ENCODE measurements at places on chromosomes 6 and 20. TPM values are rescaled to one million over a fixed set of nuclear protein-coding genes. Genes with fewer than 3 reads are reported as not detected.

DNA sequence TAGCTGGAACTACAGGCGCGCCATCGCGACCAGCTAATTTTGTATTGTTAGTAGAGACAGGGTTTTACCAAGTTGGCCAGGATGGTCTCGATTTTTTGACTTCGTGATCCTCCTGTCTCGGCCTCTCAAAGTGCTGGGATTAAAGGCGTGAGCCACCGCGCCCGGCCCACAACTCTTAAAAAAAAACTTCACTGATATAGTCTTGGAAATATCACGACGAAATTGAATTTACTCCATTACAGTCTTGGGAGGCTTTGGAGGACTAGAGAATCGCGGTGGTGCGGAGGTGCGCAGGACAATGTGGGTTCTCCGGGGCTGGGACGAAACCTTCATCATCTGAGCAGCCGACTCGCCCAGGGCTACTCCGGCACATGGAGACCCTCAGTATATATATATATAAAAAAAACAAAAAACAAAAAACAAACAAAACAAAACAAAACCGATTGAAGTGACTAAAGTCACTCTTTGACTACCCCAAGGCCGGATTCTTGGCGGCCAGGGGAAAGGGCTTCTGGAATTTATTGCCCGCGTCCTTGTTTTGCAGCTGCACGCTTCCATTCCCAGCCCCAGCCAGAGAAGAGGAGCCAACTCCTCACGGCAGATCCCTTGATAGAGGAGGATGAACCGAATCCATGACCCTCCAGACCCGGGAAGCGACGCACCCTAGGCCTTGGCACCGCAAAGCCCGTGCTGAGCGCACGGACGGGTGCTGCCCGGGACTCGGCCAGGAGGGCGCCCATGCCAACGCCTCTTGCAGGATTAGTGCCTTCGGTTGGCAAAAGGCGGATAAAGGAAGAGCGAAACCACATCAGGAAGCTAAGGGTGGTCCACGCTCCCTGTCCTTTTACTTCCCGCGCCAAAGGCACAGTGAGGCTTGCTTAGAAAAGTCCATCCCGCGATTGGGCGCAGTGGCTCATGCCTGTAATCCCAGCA lies 1.7 kb upstream of the GCM2 start:
- DNase-seq = no peak

- DNase-seq = peak; percentile 35
These were observed 97.2 kb downstream of the HFE start for GRCh38 chr6:26184367-26184891.

DNA sequence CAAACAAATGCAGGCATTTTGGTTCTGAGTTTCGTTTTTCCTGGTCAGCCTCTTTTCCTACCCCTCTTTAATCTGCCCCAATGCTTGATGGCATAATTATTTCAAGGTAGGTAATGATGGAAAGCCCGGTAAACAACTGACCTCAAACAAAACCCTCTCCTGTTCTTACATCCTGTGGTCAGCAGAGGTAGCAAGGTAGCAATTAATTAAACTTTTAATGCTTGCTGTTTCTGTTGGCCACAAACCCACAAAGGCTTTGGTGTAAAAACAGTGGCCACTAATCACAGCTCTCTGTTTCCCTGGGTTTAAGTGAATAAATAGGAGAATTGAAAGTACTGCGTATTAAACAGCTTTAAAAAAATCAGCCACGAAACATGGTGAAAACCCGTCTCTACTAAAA lies 261.5 kb upstream of the SOX4 start:
- DNase-seq = no peak

DNA sequence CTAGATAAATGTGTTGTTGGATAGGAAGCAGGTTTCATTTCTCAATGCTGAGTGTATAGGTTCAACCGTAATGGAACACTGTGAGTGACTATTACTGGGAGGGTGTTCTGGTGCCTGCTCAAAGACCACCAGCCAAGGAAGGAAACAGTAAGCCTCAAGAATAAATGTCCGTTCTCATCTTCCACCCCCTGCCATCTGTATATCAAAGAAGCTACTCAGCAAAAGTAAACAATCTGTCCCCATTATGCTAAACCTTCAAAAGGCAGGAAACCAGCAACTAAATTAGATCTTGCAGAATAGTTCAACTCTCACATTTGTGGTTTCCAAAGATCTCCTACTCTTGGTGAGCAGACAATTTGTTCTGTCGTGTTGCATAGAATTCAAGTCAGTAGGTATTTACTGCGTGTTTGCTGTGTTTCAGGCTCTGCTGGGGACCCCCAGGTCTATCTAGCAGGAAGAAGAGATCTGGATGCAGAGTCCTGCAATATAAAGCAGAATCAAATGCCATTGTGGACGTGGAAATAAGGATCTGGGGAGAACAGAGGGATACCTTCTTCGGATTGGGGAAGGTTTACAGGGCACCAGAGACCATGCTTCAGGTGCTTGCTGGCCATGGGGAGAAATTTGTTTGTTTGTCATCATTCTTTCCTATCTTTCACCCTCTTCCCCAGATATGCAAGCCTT lies 87.3 kb downstream of the SCML4 start:
- no peak for DNase-seq

GRCh38 chr6:934686-935085 lies 241.7 kb upstream of the EXOC2 start:
- no peak for DNase-seq

GRCh38 chr6:39061182-39061581 lies 12.6 kb downstream of the GLP1R start:
- no peak for DNase-seq

- no peak for DNase-seq
These were observed 178.7 kb downstream of the OTOR start for GRCh38 chr20:16926626-16927430.

- peak; percentile 50 for DNase-seq
These were observed 60.3 kb downstream of the VTA1 start for GRCh38 chr6:142207265-142207877.

Gene FAM83C
- 4.0 TPM for total RNA-seq

DNA sequence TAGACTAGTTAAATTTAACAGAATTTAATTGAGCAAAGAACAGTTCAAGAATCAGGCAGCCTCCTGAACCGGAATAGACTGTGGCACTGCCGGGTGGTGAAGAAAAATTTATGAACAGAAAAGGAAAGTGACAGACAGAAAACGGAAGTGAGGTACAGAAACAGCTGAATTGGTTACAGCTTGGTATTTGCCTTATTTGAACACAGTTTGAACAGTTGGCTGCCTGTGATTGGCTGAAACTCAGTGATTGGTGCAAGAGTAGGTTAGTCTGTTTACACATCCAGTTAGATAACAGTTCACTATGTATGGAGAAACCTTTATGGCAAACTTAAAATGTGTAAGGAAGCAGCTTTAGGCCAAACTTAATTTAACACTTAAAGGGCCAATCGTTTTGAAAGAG lies 116.0 kb upstream of the CITED2 start:
- DNase-seq = no peak

- no peak for DNase-seq
These were observed 15.5 kb downstream of the COL9A3 start for GRCh38 chr20:62832212-62832922.

Gene SH3BGRL2
- total RNA-seq = 50.4 TPM

DNA sequence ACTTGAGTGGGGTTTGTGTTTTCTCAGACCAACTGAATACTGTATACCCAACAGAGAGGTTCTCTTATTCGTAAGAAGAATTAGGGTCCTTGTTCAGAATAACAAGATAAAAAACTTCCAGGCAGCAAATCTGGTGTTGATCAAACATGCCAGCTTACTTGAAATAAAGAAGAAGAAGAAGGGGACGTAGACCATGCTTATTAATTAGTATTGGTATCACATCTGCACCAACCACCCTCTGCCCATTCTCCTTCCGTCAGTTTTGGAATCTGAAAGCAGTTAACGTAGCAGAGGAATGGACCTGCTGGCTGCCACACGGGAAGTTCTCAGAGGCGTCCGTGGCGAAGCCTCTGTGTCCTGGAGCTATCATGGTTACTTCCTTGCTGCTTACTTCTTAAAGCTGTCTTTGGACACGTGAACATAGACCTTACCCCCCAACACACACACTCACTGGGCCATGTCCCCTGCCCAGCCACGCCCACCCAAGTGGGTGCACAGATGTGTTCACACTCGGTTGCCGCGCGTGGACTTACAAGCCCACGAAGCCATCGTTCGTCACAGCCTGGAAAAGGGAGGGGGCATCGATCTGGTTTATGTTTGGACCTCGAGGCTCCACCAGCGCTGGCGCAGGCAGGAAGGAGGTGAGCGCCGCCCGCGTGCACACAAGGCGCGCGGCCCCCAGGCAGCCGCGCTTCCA lies 4.1 kb upstream of the DLL1 start:
- DNase-seq = no peak

DNA sequence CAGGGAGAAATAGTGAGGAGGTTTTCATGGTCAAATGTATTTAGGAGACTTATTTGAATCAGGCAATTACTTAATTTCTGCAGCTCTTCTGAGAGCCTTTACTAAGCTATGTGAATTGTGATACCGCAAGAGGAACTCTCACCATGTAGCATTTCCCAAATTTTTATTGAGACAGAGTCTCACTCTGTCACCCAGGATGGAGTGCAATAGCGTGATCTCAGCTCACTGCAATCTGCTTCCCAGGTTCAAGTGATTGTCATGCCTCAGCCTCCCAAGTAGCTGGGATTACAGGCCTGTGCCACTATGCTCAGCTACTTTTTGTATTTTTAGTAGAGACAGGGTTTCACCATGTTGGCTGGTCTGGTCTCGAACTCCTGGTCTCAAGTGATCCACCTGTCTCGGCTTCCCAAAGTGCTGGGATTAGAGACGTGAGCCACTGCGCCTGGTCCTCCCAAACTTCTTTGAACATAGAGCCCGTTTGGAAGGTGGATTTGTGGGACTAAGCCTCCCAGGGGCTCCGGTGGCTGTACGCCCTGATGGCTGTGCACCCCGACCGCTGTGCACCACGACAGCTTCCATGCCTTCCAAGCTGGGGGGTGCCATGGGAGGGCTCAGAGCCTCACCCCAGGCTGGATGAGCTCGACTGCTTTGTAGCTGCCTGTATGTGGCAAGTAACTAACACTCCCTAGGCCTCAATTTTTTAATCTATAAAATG lies 5.7 kb upstream of the MPC1 start:
- DNase-seq = no peak

DNA sequence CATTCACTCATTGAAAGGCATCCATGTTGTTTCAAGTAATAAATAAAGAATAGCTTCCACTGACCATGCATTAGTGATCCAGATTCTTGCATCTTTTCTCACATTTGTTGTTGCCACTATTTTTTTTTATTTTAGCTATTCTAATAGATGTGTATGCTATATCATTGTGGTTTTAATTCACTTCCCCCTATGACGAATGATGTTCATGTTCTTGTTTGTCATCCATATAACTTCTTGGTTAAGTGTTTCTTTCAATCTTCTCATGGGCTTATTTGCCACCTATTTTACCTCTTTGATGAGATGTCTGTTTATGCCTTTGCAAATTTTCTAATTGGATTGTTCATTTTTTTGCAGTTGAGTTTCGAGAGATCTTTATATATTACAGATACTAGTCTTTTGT lies 681.2 kb downstream of the HDGFL1 start:
- no peak for DNase-seq

Gene LTA
- not detected for total RNA-seq

DNA sequence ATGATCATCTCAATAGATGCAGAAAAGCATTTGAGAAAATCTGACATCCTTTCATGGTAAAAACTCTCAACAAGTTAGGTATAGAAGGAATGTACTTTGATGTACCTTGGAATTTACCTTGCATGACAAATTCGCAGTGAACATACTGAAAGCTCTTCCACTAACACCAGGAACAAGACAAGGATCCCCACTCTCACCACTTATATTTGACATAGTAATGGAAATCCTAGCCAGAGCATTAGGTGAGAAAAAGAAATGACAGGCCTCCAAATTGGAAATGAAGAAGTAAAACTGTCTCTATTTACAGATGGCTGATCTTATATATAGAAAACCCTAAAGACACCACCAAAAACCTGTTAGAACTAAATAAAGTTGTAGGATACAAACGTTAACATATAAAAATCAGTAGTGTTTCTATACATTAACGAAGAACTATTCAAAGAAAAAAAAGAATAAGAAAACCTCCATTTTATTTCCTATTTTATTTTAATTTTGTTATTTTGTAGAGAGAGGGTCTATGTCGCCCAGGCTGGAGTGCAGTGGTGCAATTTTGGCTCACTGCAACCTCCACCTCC lies 26.9 kb downstream of the PCNA start:
- no peak for DNase-seq

Gene NFKBIE
- total RNA-seq = 8.0 TPM

DNA sequence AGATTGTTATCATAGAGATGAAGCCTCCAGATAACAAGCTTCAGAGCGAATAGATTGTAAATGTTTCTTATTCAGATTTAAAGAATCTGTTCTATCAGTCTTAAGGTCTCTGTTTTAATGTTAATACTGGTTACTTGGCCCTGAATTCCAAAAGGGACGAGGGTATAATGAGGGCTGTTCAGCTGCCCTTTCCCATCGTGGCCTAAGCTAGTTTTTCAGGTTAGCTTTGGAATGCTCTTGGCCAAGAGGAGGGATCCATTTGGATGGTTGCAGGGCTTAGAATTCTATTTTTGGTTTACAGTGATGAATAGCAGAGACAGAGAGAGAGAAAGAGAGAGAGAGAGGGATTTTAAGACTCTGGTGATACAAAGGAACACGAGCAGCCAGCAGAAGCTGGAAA lies 62.8 kb upstream of the UFL1 start:
- DNase-seq = no peak

Gene CNKSR3
- total RNA-seq = 22.1 TPM

Gene CFAP61
- total RNA-seq = 0.39 TPM

DNA sequence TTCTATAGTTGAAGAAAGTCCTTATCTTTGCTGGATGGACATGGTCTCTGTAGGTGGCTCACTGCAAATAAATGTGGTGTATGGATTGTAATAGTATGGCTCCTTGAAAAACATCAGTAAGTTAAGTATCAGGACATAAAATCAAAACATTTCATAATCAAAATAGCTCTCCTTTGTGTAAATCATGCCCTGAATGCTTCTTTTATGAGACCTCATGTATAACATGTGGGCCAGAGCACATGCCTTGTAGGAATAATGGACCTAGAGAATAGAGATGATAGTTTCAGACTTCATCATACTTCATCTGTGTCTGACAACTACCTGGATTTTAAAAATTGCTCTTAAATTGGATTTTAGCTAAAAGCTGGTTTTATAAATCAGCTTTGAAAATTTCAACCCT lies 159.9 kb downstream of the ASCC3 start:
- no peak for DNase-seq

DNA sequence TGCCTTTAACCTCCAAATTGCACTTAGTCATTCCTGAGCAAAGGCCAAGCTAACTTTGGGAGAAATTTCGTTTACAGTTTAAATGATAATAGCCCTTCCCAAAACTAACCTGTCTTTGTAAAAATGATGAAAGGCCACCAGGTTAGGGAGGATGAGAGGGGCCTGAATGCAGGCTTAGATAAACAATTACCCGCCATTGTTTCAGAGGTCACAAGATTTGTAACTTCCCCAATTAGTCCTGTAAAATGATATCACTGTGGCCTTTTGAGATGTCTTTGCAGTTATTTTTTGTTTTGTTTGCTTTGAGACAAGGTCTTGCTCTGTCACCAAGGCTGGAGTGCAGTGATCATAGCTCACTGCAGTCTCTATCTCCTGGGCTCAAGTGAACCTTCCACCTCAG lies 26.3 kb downstream of the GNL1 start:
- no peak for DNase-seq

GRCh38 chr6:154984146-154984545 lies 11.0 kb upstream of the TIAM2 start:
- DNase-seq = no peak

Gene LTB
- 0.42 TPM for total RNA-seq

- DNase-seq = no peak
These were observed 153.9 kb upstream of the RAB32 start for GRCh38 chr6:146389740-146390139.

All from ureter (tissue), 1 donor.